ENCODE measurements at places on chromosomes 6 and 20.

DNA sequence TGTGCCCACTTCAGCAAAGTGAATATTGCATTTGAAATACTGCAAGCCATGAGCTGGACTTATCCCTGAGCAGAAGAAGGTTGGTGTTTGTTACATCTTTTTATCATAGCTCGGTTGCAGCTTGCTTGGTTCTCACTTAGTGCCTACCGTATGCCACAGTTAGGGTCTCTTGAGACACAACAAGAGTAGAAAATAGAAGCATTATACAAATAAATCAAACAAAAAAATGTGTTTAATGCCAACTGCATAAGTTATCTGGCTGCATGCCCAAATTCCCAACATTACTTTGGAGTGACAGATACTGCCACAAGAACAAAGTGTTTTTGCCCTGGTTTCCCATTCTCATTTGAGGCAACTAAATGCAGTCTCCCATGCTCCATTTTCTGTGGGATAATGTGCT lies 53.9 kb upstream of the LAMP5 start:
- DNase-seq = no peak

DNA sequence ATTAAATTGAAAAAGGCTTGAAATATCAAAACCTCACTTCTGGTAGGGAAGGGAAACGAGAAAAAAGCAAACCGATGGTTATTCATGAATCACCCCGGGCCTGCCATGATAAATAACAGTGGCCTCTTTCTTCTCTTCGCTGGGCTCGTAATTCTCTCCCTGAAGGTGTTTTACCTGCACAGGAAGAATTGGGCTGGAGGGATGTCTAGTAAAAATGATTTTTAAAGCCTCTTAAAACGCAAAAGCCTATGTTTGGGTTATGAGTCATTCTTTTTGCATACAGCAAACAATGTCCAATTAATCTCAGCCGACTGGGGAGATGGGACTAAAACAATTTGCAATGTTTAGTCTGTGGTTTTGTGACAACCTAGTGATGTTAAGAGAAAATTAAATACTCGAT lies 16.8 kb downstream of the LINC00237 start:
- no peak for DNase-seq

GRCh38 chr6:165834613-165835259 lies 171.7 kb upstream of the PDE10A start:
- DNase-seq = no peak

DNA sequence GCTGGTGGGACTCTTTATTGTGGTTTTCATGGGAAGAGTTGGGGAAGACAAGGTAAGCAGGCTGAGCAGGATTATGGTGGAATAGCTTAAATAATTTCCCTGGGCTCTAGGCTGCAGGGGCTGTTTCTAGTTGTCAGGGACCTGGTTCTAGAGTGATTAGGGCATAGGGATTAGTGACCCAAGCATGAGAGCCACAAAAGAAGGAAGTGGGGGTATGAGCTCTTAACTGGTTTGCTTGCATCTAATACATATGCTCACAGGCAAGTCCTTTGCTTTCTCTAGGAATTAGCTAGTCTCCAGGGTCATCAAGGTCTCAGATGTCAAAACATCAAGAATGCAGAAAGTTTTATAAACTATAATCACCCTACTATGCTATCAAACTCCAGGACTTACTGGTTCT lies 67.5 kb upstream of the NRN1 start:
- DNase-seq = no peak

DNA sequence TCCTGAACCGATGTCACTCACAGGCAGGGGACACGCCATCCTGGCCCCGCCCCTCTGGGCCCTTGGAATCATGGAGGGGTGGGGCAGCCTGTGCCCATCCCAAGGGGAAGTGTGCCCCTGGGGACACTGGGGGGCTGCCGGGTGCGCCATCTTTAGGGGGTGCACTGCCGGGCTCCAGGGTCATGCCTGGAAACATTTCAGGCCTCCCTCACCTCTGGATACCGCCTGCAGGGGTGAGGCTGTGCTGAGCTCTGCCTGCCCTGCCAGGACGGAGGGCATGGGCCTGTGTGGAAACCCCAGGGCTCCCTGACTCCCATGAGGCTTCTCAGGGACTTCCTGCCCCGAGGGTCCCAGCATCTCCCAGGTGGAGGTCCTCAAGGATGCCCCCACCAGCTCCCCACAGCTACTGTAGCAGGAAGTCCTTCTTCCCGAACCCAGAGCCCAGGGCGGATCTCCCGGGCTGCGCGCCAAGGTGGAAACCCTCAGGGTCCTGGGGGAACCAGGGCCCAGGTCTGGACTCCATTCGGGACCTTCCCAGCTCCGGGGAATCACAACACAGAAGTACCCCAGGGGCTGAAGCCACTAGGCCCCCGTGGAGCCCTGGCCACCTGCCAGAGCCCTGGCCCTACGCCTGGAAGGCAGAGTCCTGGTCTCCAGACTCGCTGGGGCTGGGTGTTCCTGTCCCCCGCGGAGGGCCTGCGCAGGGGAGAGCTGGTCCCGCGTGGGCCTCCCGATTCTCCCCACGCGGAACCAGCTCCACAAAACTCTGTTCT lies 15.6 kb downstream of the CHRNA4 start:
- no peak for DNase-seq

- no peak for DNase-seq
These were observed 109.3 kb upstream of the FAM83B start for GRCh38 chr6:54737247-54737646.

DNA sequence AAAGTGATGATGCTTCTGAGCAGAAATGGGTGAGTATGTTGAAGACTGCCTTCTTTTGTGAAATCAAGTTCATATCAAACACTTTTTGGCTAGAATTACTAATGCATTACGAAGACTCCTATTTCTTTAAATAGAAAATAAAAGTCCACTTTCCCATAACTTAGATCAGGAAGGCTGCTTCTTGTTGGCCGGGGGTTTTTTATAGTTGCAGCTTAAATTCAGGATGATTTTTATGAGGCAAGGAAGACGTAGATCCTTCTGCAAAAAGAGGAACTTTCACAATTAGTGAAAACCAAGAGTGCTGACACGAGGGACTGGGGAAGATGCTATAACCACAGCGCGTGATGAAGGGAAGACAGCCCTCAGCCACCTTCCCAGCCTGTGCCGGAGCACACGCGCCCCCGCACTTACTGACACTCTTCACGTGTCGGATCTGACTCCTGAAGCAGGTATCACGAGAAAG lies 206.1 kb upstream of the PRDM1 start:
- no peak for DNase-seq

DNA sequence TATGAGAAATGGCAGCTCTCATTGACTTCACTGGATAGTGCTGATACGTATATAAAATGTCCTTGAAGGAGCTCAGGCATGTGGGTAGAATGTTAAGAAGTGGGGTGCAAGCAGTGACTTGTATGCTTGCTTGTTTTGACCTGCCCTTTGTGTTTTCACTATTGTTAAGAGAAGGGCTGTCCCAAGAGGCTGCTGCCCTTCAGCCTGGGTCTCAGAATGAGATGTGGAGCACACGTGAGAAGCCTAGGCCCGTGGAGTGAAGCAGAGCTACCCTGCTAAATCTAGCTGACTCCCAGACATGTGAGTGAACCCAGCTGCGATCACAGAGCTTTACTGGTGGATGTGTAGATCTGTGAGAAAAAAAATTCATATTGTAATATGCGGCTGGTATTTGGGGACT lies 305.3 kb upstream of the RGS17 start:
- no peak for DNase-seq

- no peak for DNase-seq
These were observed 266.6 kb downstream of the COL12A1 start for GRCh38 chr6:74939151-74939708.
